ENCODE measurements at places on chromosomes 2 and 18.

GRCh38 chr2:174074831-174075230 is 109.7 kb upstream of the SP3 start:
- no peak for DNase-seq

GRCh38 chr18:11880586-11881304 is 27.4 kb downstream of the MPPE1 start:
- DNase-seq: no peak

GRCh38 chr2:1450915-1451314 is 37.7 kb downstream of the TPO start:
- DNase-seq: no peak

- no peak for DNase-seq
Observed at GRCh38 chr18:21448299-21448698, 152.2 kb downstream of the ESCO1 start.

DNA sequence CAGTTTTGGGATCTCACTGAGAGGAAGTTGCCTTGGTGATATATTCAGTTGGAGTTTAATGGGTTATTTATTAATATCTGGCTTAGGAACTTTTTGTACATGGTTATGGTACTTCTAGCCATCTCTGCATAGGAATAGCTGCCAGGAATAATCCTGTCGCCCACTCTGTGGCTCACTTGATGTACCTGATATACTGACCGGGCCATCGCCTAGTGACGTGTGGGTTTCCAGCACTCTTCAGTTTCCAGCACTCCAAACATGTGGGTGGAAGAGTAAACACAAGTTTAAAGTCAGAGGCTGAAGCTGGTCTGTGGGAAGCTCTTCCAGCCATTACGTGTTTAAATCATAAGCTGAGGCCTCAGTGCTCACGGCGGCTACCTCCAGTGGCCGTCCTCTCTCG is 44.3 kb upstream of the AGAP1 start:
- DNase-seq: no peak

Data from iPS DF 19.7 (cell line).